NCI-H1092 (cell line): ENCODE measurements at places on chromosomes 7 and 10.

DNA sequence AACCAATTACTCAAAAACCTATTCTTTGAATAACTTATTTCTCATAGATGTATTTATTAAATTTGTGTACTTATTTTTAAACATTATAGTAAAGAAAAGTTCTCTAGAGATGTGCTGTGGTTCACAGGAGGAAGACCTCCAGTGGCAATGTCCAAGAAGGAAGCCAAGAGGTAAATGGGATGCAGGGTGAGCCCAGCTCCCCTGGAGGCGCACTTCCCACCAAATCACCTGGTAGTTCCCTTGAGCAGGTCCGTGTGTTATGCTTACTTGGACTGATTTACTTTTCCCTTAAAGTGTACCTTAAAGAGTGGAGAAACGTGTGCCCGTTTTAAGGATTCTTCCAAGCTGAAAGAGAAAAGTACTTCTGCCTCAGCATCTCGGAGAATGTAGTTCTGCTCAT is 55.3 kb downstream of the PAXIP1 start:
- no peak for DNase-seq

- no peak for DNase-seq
Observed at GRCh38 chr7:5711409-5711808, 70.1 kb downstream of the RNF216 start.

GRCh38 chr7:153902862-153903261 is 149.3 kb upstream of the DPP6 start:
- DNase-seq, result no peak

- DNase-seq, result no peak
Observed at GRCh38 chr10:48309711-48310226, 3.3 kb downstream of the MAPK8 start.

- DNase-seq, result no peak
Observed at GRCh38 chr7:55109404-55110167, 90.8 kb downstream of the EGFR start.

DNA sequence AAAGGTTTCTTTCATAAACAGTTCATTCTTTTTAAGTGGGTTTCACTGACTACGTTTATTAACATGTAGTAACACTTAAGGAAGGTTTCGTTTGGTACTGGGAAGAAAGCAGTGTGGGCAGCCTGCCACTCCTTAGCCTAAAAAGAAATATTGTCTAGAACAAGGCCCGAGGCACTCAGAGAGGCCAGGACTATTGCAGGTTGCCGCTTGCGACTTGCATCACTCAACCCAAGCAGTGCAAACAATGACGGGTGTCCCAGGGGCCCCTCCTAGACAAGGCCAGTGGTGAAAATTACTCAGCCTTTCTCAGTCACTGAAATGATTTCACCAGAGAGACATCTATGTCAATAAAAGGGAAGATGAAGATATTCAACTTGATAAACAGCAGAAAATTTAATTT is 243.9 kb downstream of the SNX13 start:
- no peak for DNase-seq

GRCh38 chr10:126538439-126539135 is 131.9 kb downstream of the C10orf90 start:
- DNase-seq, result no peak

DNA sequence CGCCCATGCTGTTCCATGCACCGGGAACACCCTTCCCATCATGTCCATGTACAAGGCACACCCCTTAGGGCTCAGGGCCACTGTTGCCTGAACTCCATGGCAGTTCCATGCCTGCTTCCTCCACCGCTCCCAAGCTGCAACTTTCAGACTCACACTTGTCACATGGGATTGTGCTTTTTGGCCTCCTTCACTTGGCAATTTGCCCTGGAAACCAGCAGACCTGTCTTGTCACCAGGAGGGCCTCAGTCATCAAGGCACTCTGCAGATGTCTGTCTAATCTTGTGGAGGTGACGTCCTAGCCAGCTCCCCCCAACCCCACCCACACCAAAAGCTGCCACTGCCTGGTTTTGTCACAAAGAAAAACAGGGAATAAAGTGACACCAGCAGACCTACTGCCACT is 47.5 kb downstream of the CARD11 start:
- no peak for DNase-seq

DNA sequence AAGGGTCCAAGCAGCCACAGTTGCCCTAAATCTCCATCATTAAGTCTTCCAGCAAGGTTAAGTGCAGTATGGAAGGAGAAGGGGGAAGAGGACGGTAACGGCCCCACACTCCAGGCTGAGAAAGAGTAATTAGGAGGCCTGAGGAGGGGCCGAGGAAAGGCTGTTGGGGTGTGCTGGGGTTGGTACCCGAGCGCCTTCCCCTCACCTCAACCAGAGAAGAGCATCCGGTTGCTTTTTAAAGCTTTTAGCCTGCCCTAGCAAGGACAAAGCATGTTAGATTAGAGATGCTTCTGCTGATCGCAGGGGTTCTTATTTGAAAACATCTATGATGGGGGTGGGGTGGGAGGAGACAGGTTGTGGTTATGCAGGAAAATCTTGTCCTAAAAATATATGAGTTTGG is 9.0 kb upstream of the ZSCAN21 start:
- DNase-seq, result no peak

DNA sequence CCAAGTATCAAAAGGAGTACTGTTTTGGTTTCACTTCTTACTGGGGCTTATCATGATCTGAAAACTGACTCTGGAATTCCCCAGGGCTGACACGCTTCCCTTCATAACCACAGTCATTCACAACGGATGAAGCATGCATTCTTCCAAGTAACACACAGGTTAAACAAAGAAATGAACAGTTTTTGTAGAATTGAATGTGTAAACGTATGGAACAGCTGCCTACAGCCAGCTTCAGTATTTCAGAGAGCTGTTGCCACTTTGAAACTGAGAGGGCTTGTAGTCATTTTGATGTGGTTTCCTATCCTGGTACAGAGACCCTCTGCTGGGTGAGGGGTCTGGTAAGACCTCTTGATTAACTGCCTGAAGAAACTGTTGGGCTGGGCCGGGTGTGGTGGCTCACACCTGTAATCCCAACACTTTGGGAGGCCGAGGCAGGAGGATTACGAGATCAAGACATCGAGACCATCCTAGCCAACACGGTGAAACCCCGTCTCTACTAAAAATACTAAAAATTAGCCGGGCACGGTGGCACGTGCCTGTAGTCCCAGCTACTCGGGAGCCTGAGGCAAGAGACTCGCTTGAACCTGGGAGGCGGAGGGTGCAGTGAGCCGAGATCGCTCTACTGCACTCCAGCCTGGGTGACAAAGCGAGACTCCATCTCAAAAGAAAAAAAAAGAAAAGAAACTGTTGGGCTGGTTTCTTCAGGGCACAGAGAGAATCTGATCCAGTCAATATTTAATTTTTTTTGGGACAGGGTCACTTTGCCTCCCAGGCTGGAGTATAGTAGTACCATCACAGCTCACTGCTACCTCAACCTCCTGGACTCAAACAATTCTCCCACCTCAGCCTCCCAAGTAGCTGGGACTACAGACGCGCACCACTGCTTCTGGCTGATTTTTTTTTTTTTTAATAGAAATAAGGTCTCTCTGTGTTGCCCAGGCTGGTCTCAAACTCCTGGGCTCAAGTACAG is 4.7 kb downstream of the NFE2L3 start:
- DNase-seq, result no peak

- peak; percentile 37 for DNase-seq
Observed at GRCh38 chr10:79230328-79230830, 116.9 kb upstream of the PPIF start.

- DNase-seq, result peak; percentile 93
Observed at GRCh38 chr10:70584909-70585544, 17.5 kb downstream of the PRF1 start.

DNA sequence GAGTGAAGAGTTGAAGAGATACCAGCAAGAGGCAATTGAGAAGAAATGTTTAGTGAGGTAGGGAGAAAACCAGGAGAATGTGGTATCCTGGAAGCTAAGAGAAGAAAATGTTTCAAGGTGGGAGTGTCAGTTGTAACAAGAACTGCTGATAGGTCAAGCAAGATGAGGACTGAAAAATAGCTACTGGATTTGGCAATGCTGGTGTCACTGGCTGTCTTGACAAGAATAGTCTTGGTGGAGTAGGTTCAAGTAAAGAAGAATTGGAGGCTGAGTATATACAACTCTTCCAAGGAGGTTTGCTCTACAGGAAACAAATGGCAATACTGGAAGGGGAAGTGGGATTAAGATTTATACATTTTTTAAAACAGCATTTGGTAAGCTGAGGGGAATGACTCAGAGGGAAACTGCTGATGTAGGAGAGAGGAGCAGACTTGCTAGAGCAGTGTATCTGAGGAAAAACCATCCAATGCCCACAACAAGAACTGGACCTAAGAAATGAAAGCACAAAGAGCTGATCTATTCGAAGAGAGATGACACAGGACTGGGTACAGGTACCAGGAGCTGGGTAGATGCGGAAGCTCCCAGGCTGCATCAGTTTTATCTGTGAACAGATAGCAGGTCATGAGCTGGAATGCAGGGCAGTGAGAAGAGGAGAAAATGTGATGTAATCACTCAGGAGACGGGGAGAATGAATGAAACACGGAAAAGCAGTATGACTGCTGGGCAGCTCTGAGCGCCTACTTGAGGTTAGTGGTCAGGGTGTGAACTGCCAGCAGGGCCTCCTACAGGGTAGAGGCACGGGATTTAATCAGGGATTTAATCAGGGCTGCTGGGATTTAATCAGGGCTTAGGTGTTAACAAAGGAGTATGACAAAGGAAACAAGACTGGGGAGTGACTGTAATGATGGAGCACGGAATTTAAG is 34.5 kb downstream of the FAM25A start:
- no peak for DNase-seq

DNA sequence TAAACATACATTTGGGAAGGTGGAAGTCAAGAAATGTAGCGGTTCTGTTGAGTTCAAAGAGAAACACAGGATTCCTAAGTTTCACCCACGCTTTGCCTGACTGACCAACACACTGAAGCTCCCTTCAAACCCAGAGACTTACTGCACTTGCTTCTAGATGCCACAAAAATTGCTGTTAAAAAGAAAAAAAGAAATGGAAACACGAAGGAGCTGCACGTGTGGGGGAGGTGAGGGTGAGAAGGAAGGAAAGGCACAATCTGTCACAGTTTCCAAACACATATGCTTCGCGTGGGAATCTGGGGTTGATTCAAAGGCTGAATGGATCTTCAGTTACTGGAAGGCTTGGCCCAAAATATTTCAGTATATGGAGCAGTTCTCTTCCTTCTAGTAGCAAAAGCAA is 495.6 kb downstream of the DNAJB6 start:
- DNase-seq, result no peak

DNA sequence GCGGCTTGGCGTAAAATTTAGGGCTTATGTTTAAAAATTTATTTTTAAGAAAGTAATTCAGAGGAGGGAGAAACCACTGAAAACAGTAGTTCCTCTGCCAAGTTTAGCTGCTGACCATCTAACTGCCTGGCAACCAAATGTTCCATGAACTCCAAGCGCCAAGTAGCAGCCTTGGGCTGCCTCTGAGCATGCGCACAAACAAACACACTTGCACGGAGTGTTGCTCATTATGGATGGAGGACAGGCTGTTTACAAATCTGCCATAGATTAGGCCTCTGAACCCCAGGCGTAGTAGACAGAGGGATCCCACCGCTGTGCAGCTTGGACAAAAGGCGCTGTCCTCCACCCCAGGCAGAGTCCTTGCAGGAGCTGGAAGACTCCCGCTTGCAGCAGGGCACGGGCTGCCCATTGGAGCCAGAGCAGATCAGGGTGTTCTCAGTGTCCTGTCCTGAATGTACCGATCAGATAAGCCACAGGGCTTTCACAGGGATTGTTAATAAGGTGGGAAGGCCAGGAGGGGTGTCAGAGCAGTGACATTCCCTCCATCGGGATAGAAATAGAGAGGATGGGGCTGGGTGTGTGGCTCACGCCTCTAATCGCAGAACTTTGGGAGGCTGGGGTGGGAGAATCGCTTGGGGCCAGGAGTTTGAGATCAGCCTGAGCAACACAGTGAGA is 47.7 kb upstream of the LYZL1 start:
- DNase-seq, result no peak

GRCh38 chr7:99139036-99139435 is 4.9 kb downstream of the SMURF1 start:
- no peak for DNase-seq

DNA sequence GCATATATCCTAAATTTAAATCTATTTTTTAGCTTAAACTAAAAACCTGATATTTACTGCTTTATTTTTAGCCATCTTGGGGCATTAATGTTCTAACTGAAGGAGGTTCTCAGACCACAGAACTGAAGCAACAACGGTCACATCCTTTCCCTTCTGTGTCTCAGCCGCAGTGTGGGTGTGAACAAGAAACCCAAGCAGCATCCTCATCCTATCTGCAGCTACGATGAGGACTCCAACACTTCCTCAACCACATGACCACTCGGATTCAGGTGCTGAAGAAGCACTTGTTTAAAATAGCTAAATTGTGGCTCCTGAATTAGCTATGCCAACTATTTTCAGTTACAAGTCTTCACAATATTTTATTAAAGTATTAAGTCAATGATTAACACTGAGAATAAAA is 5.3 kb downstream of the ESYT2 start:
- DNase-seq, result no peak

GRCh38 chr10:70476249-70477035 is 2.1 kb upstream of the PALD1 start:
- no peak for DNase-seq

DNA sequence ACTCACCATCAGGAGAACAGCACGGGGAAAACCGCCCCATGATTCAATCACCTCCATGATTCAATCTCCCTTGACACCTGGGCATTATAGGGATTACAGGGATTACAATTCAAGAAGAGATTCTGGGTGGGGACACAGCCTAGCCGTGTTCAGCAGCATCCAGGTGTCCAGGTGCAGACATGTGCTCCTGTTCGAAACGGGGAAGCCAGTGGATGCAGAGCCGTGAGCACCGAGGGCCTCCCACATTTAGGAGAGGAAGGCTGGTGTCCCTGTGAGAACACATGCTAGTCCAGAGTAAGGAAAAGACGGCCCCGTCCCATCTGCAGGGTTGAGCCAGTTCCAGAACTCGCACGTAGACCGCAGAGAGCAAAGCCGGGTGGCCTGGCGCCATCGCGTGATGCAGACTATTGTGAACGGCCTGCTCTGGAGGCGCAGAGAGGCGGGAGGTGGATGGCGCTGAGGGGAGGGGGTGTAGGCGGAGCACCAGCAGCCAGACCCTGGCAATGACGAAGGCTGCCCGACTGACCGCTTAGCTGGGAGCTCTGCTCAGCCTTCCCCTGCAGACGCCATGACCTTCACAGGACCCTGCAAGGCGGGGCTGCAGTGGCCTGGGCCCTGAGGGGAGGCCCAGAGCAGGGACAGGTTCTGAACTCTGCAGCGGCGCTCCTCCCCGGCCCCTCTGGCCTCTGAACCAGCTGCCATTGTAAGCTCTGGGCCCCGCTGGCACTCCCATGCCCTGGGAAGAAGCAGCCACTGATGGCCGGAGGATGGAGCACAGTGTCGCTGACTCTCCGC is 141.6 kb upstream of the TCERG1L start:
- DNase-seq, result no peak

- DNase-seq, result no peak
Observed at GRCh38 chr10:124238367-124238766, 145.0 kb upstream of the CHST15 start.

GRCh38 chr10:46282842-46283574 is 3.8 kb upstream of the ANTXRL start:
- DNase-seq, result no peak

GRCh38 chr7:155190688-155191087 is 107.0 kb upstream of the INSIG1 start:
- DNase-seq, result no peak
